CD4-positive, alpha-beta memory T cell (primary cell): ENCODE measurements at places on chromosomes 5 and 9. TPM values are rescaled to one million over a fixed set of nuclear protein-coding genes. Genes with fewer than 3 reads are reported as not detected.

Gene MORN5
- not detected for polyA plus RNA-seq

Gene SPINK4
- not detected for polyA plus RNA-seq

Gene NTNG2
- 1.4 TPM for polyA plus RNA-seq

Gene IRX4
- not detected for polyA plus RNA-seq

Gene SPATA31A5
- not detected for polyA plus RNA-seq

Gene SCGB3A2
- polyA plus RNA-seq = not detected

Gene IFNB1
- polyA plus RNA-seq = not detected
